Chondrocyte (in vitro differentiated cells): ENCODE measurements at places on chromosomes 3 and 15.

- H3K36me3 ChIP-seq = no peaks in the 10 kb centered on the region
- no peak overlapping the region for H3K27ac ChIP-seq
- H3K4me3 ChIP-seq = no peak overlapping the region
- DNase-seq = no peak
Observed at GRCh38 chr3:55183201-55183600, 255.3 kb upstream of the LRTM1 start.

- peak overlapping the region; percentile 80 for H3K27ac ChIP-seq
- peaks cover 9% of the 10 kb centered on the region for H3K27me3 ChIP-seq
- DNase-seq = no peak
- peak overlapping the region; percentile 77 for H3K4me3 ChIP-seq
Observed at GRCh38 chr3:43287500-43287873, 1.1 kb downstream of the SNRK start.

GRCh38 chr15:39124553-39125171 lies 456.2 kb upstream of the THBS1 start:
- H3K27me3 ChIP-seq = no peaks in the 10 kb centered on the region
- H3K27ac ChIP-seq = peak overlapping the region; percentile 42
- DNase-seq = no peak
- H3K4me3 ChIP-seq = no peak overlapping the region

GRCh38 chr15:82839136-82839535 lies 29.7 kb downstream of the WHAMM start:
- no peaks in the 10 kb centered on the region for H3K27me3 ChIP-seq
- no peak overlapping the region for H3K4me3 ChIP-seq
- DNase-seq = no peak
- peaks cover 31% of the 10 kb centered on the region for H3K36me3 ChIP-seq
- H3K27ac ChIP-seq = no peak overlapping the region

GRCh38 chr3:131933665-131934064 lies 101.1 kb downstream of the CPNE4 start:
- H3K27me3 ChIP-seq = peaks cover 7% of the 10 kb centered on the region
- DNase-seq = no peak
- H3K27ac ChIP-seq = no peak overlapping the region
- no peaks in the 10 kb centered on the region for H3K4me1 ChIP-seq
- H3K4me3 ChIP-seq = no peak overlapping the region

DNA sequence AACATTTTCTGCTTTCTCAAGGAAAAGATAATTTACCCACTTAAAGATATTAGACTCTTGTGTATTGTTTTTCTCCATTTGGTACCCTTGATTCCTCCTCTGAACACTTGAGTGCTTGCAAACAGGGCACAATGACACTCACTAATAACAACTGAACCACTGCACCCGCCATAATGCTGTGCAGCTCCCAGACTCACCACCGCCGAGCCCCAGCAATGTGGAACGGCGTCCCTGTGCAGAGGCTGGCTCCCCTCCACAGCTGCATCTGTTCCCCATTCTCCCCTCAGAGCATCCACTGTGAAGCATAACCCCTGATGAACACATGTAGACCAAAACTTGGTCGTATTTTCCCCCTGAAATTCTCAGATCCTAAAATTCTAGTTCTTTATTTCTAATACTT lies 276.2 kb upstream of the PLSCR5 start:
- no peaks in the 10 kb centered on the region for H3K4me1 ChIP-seq
- H3K4me3 ChIP-seq = no peak overlapping the region
- no peak for DNase-seq
- H3K27me3 ChIP-seq = no peaks in the 10 kb centered on the region
- no peak overlapping the region for H3K27ac ChIP-seq
- H3K36me3 ChIP-seq = no peaks in the 10 kb centered on the region

DNA sequence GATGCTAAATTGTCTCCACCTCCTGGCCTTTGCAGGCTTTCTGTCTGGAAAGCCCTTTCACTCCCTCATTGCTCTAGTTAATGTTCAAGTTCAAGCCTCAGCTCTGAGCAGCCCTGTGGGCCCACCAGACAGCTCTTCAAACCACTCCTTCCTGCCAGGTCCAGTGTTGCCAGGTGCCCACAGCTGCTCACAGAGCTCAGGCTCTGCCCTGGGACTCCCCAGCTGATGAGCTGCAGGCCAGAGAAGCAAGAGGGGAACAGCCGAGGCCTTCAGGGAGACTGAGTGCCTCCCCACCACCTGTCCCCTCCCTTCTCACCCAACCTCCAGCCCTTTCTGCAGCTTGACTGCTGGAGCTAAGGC lies 1.3 kb upstream of the ZBTB47 start:
- H3K4me1 ChIP-seq = peaks cover 67% of the 10 kb centered on the region
- DNase-seq = no peak
- H3K36me3 ChIP-seq = peaks cover 4% of the 10 kb centered on the region
- no peaks in the 10 kb centered on the region for H3K27me3 ChIP-seq
- peak overlapping the region; percentile 95 for H3K27ac ChIP-seq

DNA sequence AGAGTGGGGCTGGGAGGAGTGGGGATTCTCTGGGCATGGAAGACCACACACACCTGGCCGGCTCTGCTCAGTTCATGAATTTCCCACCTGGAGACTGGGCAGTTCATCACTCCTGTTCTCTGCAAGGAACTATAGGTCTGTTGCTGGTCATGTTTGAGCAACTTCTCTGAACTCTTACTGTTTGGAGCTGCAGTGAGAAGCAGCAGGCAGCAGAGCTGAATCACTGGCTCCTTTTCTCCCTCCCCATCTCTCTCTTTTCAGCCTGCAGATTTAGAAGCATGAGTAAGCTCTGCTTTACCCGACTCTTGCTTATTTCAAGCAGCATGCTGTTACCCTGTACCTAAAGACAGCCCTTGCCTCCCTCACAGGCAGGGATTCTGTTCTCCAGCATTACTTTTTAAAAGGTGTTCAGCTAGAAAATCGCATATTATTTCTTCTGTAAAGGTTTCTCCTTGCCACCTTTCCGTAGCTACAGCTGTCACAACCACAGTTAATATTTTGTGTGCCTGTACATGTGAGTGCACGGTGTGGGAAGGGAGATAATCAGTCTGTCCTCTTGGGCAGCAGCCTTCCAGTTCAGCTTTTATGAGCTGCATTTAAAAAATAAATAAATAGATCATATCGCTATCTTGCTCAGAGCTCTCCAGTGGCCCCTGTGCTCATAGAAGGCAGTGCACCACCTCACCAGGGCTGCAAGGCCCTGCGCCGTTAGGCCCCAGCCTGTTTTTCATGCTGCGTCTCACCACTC lies 131.6 kb downstream of the CHCHD6 start:
- no peaks in the 10 kb centered on the region for H3K27me3 ChIP-seq
- H3K4me3 ChIP-seq = no peak overlapping the region
- peaks cover 1% of the 10 kb centered on the region for H3K36me3 ChIP-seq
- DNase-seq = no peak
- peaks cover 10% of the 10 kb centered on the region for H3K4me1 ChIP-seq

GRCh38 chr3:49924683-49925082 lies 4.9 kb downstream of the MON1A start:
- H3K4me1 ChIP-seq = peaks cover 19% of the 10 kb centered on the region
- H3K4me3 ChIP-seq = no peak overlapping the region
- H3K27me3 ChIP-seq = no peaks in the 10 kb centered on the region
- no peak for DNase-seq
- H3K27ac ChIP-seq = no peak overlapping the region

DNA sequence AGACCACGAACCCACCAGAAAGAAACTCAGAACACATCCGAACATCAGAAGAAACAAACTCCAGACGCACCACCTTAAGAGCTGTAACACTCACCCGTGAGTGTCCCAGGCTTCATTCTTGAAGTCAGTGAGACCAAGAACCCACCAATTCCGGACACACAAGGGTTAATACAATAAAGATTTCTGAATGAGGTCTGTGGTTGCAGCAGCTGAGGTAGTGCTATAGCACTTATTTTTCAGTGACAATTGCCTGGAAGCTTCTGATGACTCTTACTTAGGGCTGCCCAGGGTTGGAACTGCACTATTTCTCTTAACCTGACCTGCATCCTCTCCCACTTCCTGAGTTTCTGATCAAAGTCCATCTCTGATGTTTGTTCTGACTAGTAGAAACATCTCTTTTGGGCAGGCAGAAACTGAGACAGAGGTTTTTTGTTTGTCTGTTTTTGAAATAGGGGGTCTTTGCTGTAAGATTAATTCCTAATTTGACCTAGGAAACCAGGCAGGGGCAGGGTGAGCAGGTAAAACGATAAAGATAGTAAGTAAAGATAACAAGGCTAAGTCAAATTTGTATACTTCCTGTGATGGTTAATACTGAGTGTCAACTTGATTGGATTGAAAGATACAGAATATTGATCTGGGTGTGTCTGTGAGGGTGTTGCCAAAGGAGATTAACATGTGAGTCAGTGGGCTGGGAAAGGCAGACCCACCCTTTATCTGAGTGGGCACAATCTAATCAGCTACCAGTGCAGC lies 169.1 kb downstream of the GAP43 start:
- peak overlapping the region; percentile 87 for H3K27ac ChIP-seq
- H3K27me3 ChIP-seq = no peaks in the 10 kb centered on the region
- H3K4me3 ChIP-seq = peak overlapping the region; percentile 56
- H3K4me1 ChIP-seq = peaks cover 51% of the 10 kb centered on the region
- no peaks in the 10 kb centered on the region for H3K36me3 ChIP-seq
- DNase-seq = no peak

DNA sequence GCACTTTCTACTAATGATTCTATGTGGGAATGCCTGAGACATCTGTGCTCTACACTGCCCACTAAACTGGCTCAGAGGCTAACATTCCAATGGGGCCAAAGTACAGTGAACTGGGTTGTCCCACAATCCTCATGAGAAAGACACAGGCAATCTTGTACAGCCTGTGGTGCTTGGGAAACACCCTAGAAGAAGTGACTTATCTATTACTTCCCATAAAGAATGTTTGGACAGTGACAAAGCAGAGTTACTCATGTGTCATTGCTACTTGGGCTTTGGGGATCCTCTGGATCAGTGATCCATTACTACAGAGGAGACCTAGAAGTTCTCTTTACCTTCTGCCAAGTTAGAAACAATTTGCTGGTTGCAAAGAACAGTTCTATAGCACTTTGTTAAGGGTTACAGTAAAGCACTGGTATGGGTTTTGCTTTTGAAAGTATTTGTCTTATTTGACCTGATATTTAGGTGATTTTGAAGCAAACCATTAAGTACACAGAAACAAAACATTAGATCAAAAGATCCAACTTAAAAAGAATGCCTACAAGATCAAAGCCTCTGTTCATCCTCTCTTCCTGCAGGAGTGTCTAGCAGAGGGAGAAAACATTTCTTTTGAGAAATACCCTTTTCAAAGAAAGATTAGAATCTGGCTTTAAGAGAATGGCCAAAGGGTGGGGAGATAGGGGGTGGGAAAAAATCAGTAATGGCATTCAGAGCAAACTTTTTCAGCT lies 75.8 kb downstream of the CTNNB1 start:
- peaks cover 3% of the 10 kb centered on the region for H3K36me3 ChIP-seq
- DNase-seq = no peak
- H3K4me1 ChIP-seq = peaks cover 13% of the 10 kb centered on the region
- H3K27me3 ChIP-seq = no peaks in the 10 kb centered on the region

DNA sequence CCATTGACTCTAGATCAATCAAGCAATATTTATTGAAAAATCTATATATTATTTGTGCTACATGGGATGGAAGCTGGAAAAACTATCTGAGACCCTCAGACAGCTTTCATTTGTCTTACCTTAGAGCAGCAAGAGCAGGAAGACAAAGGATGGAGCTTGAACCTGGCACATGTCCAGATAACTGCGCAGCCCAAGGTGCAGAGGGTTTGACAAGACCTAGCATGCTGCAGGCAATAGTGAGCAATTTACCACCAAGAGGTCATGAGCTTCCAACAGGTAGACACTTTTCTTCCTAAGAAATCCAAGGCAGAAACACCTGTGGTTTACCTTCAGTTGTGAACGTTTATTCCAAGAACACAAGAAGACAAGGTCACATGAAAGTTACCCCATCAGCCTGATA lies 214.7 kb upstream of the NECTIN3 start:
- peaks cover 7% of the 10 kb centered on the region for H3K36me3 ChIP-seq
- no peaks in the 10 kb centered on the region for H3K4me1 ChIP-seq
- no peak overlapping the region for H3K27ac ChIP-seq
- no peaks in the 10 kb centered on the region for H3K27me3 ChIP-seq
- DNase-seq = no peak
- no peak overlapping the region for H3K4me3 ChIP-seq

DNA sequence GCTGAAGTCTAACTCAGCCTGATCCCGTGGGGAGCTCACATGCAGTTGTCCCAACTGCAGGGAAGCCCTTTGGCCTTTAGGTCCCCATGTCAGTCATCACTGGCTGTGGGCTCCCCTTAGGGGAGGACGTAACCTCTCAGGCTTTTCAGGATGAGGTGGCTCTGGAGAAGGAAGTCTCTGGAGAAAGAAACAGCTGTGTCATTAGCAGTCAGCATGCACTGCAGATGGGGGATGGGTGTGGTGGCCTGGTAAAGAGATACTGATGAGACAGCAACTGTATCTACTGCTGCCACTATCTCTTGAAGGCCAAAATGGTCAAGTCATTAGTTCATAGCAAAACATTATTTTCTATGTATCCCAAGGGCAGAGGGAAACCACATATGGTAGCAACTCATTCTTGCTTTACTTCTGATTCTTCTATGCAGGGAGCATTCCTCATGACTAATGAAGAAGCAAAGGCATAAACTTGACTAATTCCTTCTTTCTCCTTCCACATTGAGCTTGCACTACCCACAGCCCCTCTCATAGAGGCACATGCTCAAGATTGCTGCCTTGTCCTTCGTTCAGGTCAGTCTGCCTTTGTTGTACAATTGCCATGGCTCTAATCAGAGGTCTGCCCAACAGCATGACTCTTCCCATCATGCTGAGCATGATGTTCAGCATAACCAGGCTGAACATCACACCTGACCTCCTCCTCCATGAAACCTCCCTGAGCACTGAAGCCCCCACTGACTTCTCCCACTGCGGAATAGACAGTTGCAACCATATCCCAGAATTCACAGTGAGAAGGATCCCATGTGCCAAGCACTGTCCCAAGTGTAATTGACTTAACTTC lies 47.8 kb upstream of the TMEM158 start:
- DNase-seq = no peak
- H3K36me3 ChIP-seq = peaks cover 2% of the 10 kb centered on the region
- peaks cover 9% of the 10 kb centered on the region for H3K27me3 ChIP-seq
- H3K4me1 ChIP-seq = no peaks in the 10 kb centered on the region

DNA sequence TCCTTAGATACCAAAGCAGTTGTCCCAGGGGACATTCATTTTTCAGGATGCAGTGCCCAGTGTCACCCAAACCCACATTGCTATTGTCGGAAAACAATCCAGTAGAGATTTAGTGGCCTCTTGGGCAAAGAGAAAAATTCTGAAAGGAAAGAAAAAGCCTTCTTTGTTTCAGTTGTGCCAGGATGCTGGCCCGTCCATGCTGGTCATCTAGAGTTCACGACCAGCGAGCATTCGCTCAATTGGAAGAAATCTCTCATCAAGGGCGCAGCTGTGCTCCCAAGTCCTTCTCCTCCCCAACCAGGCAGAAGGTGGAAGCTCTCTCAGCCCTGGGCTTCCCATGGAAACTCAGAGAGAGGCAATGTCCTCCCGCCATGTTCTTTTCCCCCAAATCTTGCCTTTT lies 123.7 kb downstream of the MTHFS start:
- DNase-seq = no peak
- H3K27ac ChIP-seq = no peak overlapping the region
- H3K27me3 ChIP-seq = peaks cover 4% of the 10 kb centered on the region
- H3K4me1 ChIP-seq = no peaks in the 10 kb centered on the region
